ENCODE measurements at places on chromosomes 1 and 21. TPM values are rescaled to one million over a fixed set of nuclear protein-coding genes. Genes with fewer than 3 reads are reported as not detected.
A peak's percentile ranks its signal among the peaks of the same experiment; 100 is the strongest.

Gene COA7
- total RNA-seq, result 15.6 TPM

DNA sequence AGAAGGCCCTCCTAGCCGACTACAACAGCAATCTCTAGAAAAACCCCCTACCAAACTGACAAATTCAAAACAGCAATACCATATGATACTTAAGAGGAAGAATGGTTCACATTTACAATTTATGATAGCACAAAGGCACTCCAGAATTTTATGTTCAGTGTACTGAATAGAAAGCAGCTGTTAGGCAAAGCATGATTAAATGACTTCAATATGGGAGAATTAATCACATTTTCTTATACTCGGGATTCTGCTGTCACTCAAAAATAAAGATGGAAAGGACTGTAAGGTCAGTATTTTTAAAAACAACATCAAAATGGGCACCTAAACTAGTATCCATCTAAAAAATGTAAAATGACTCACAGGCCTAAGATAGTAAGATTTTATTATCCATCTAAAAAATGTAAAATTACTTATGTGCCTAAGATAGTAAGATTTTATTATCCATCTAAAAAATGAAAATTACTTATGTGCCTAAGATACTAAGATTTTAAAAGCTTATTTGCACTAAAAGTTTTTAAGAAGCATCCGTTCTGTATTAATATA, 198.5 kb downstream of the SMYD3 start:
- DNase-seq, result no peak

Gene CATSPERE
- total RNA-seq, result 0.09 TPM

Gene SDCCAG8
- total RNA-seq, result 31.0 TPM

Gene LRRC3
- total RNA-seq, result 0.92 TPM

GRCh38 chr1:93448292-93448982, 519 bp downstream of the FNBP1L start:
- DNase-seq, result no peak

DNA sequence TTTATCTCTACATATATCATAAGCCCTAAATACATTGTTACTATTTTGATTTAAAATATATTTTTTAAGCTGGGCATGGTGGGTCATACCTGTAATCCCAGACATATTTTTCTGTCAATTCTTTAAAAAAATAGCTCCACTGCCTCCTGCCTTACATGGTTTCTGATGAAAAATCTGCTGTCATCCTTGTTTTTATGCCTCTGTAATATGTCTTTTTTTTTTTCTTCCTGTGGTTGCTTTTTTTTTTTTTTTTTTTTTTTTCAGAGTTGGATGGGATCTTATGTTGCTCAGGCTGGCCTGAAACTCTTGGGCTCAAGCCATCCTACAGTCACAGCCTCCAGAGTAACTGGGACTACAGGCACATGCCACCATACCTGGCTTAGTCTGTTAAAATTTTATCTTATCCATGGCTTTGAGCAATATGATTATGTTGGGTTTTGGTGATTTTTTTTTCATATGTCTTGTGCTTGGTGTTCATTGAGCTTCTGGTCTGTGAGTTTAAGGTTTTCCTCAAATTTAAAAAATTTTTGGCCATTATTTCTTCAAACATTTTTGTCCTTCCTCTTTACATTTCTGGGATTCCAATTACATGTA, 12.4 kb upstream of the EDARADD start:
- no peak for DNase-seq

GRCh38 chr1:171807556-171807955, 26.1 kb downstream of the METTL13 start:
- DNase-seq, result no peak

GRCh38 chr1:15989776-15990175, 13.9 kb upstream of the ZBTB17 start:
- DNase-seq, result no peak

GRCh38 chr1:33388805-33389771, 41.8 kb downstream of the PHC2 start:
- DNase-seq, result no peak

GRCh38 chr1:87794788-87795614, 466.3 kb downstream of the LMO4 start:
- DNase-seq, result peak; percentile 3

Gene GBP4
- not detected for total RNA-seq

Gene PDE9A
- total RNA-seq, result 5.3 TPM

DNA sequence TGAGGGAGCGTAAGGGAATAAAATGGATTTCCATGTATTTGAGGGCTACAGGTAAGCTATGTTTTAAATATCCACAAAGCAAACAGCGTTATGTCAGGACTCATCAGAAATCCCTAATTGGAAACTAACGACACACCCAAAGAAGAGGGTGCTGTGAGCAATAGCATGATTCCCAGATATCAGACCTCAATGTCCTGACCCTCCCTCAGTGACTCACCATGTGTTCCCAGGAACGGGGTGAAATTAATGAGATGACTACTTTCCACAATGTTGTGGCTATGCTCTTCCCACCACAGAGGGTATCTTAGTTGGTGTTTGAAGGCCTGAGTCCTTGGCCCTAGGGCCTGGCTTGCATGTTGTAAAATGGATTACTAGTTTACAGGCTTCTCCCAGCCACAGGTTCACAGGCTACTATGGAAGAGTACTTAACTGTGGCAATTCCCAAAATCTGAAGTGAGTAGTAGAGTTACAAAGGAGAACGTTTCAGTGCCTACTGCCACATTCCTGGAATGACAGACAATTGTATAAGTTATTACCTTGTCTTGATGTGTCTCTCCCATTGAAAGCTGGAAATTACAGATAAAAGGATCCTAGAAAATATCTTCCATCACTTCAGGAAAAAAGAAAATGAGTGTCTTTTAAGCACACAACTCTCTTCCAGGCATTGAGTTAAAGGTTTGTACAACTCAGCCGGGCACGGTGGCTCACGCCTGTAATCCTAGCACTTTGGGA, 1.7 kb upstream of the KRTAP11-1 start:
- DNase-seq, result no peak

GRCh38 chr1:200981278-200981677, 42.2 kb downstream of the KIF21B start:
- no peak for DNase-seq

Data from NCI-H460 (cell line).